Astrocyte of the hippocampus (primary cell): ENCODE measurements at places on chromosomes 7 and 10.

- DNase-seq, result no peak
These were observed 82.0 kb downstream of the PLPP4 start for GRCh38 chr10:120539076-120539475.

- peak; percentile 65 for DNase-seq
These were observed 137.3 kb downstream of the ELMO1 start for GRCh38 chr7:37311355-37311754.

- DNase-seq, result no peak
These were observed 328.5 kb downstream of the ADARB2 start for GRCh38 chr10:1408651-1409367.

GRCh38 chr10:86775056-86775869, 18.8 kb downstream of the BMPR1A start:
- DNase-seq, result no peak

DNA sequence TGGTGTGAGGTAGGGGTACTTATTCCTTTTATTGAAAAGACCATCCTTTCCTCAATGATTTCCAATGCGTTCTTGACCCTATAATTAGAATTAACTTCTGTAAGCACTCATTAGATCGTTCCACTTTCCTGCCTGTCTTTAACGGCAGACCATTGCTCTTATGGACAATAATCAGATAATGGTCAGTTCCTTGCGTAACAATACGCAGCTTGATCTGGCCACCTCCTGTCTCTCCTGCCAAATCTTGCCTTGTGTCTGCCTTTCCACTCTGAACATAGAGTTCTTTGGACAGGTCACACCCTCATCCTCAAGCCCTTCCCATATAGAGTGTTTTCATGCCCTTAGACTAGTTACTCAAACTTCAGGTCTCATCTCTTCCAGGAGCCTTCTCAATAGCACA, 2.4 kb upstream of the WIPI2 start:
- no peak for DNase-seq

- no peak for DNase-seq
These were observed 4.1 kb downstream of the COL1A2 start for GRCh38 chr7:94398841-94399240.

- DNase-seq, result no peak
These were observed 41.3 kb downstream of the EGFR start for GRCh38 chr7:55060085-55060484.

DNA sequence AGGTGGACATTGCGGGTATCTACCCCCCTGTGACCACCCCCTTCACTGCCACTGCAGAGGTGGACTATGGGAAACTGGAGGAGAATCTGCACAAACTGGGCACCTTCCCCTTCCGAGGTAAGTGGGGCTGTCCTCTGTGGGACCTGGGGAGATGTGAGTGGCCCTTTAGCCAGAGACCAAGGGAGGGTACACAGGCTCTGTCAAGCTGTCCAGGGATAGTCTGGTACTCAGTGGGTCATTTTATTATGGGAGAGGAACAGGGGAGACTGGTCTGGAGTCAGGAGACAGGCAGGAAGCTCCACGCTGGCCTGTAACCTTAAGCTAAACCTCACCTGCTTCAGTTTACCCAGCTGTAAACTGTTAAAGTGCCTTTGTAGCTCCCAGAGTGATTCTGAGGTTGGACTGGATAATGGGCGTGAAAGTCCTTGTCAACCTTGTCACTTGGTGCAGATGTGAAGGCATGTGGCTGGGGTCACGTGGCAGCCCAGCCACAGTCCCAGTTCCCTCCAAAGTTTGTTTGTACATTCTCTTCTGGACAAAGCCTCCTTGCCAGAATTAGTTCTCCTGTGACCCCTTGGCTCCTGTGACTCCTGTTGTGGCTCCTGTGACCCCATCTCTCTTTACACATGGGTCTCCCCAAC, 729 bp downstream of the HOGA1 start:
- no peak for DNase-seq

- no peak for DNase-seq
These were observed 16.5 kb upstream of the SGMS1 start for GRCh38 chr10:50640238-50640637.

GRCh38 chr7:151690606-151691005, 170.9 kb upstream of the RHEB start:
- no peak for DNase-seq

GRCh38 chr10:31739711-31740110, 188.9 kb downstream of the ARHGAP12 start:
- peak; percentile 87 for DNase-seq

DNA sequence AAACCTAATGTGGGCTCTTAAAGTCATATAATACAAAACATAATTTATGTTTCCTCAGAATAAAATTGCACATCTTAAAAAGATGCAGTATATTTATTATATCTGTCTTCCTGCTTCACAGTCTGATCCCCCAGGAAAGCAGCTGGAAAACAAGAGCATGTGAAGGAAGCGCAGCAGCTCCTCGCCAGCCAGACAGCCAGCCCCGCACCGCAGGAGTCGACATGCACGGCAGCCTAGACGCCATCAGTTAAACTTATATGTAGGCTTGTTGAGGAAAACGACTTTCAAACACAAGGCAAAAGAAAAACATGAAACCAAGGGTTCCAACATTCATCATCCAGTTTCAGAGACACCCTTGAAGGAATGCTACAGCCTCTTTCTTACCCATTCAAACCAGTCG, 59.0 kb downstream of the PAXIP1 start:
- no peak for DNase-seq

- no peak for DNase-seq
These were observed 92.0 kb downstream of the ZFAND4 start for GRCh38 chr10:45580371-45581215.

DNA sequence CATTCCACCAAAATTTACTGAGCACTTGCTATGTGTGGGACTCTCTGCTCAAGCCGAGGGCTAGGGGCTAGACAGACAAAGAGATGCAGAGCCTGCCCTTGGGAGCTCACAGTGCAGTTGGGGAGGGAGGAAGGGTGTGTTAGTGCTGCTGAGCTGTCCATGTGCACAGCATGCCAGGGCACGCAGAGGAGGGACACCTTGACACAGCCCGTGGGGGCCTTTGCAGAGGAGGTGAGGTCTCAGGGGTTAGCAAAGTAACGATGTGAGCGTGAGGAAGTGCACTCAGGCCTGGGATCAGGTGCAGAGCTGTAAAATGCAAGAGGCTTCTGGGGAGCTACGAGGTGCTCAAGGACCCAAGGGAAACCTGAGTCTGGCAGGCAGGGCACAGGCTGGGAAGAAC, 16.3 kb downstream of the PRKCQ start:
- DNase-seq, result no peak

GRCh38 chr7:105250239-105250638, 138.5 kb downstream of the SRPK2 start:
- no peak for DNase-seq

GRCh38 chr7:24902276-24902675, 77.7 kb downstream of the OSBPL3 start:
- DNase-seq, result no peak

- no peak for DNase-seq
These were observed 17.3 kb upstream of the C10orf95 start for GRCh38 chr10:102468683-102469082.

GRCh38 chr10:126222736-126223511, 165.4 kb downstream of the ADAM12 start:
- DNase-seq, result no peak

- DNase-seq, result peak; percentile 69
These were observed 1.5 kb downstream of the DUSP5 start for GRCh38 chr10:110498982-110499795.

- no peak for DNase-seq
These were observed 26.8 kb downstream of the POLL start for GRCh38 chr10:101561068-101561915.

GRCh38 chr10:86728056-86728455, 28.4 kb upstream of the BMPR1A start:
- no peak for DNase-seq

GRCh38 chr10:105210546-105210945, 569.5 kb downstream of the SORCS3 start:
- DNase-seq, result no peak
